Esophagus muscularis mucosa (tissue), 4 donors: ENCODE measurements at places on chromosomes 16 and 17. TPM values are rescaled to one million over a fixed set of nuclear protein-coding genes. Genes with fewer than 3 reads are reported as not detected.

RNF112 gene
- total RNA-seq = 3.6 TPM

DNA sequence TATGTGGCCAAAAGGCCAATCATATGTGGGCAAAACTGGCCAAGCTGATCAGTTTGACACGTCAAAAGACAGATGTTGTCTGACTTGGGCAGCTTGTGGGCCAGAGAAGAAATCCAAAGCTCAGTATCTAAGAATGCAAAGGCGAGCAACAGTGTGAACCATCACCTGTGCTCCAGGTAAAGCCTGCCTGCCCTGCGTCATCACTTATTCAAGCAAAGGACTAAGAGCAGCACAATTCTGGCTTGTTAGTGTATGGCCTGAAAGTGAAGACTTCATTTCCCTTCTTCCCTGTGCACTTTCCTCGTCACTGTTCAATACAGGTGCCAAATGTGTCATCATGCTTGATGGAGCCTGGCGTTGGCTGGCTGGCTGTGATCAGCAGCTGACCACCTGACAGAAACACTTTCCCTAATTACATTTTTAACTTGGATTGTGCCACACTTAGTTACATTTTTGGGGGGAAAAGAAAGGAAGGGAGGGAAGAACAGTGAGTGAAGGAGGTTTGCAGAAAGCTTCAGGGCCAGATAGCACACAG, 4.7 kb downstream of the FAM20A start:
- H3K27ac ChIP-seq = no peak overlapping the region
- peak; percentile 82 for DNase-seq
- no peak overlapping the region for H3K4me3 ChIP-seq
- H3K36me3 ChIP-seq = no peaks in the 10 kb centered on the region

DNA sequence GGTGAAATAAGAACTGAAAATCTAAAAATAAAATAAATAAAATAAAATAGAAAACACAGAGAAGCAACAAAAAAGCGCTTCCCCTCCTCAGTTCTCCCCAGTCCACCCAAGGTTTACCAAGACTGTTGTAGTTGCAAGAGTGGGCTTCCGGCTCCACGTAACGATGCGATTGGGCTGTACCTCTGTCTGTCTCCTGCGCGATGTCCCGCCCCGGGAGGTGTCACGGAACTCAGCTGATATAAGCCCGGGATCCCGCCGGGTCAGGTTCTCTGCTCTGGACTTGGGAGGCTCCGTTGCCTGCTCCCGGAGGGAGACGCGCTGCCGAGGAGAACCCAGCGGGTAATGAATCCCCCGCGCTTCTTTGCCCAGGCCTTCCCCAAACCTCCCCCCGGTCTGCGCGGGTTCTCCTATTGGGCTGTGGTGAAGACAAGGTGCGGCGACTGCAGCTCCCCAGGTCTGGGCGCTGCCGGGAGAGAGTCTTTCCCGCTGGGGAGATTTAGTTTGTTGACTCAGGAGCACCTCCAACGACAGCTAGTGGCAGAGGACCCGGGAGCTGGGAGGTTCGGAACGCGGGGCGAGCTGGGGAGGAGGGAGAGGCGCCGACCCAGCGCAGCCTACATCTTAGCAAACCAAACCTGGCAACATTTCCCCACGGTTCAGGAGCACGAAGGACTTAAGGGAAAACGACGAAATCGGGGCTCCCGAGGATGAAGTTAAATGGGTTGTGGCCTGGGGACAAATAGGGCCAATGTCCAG, at the start of gene SLFN5:
Gene SLFN5, plus strand, starts transcription at position 268 of the 756 bp plus-strand sequence. CDS start 15,619 bp downstream, outside the sequence.
- peak; percentile 99 for DNase-seq
- H3K4me1 ChIP-seq = peaks cover 52% of the 10 kb centered on the region
- peaks cover 2% of the 10 kb centered on the region for H3K36me3 ChIP-seq
- peak within 1 kb of the TSS; percentile 96 for H3K27ac ChIP-seq
- H3K27me3 ChIP-seq = no peaks in the 10 kb centered on the region

- no peak overlapping the region for H3K4me3 ChIP-seq
- no peak for DNase-seq
- no peaks in the 10 kb centered on the region for H3K27me3 ChIP-seq
- H3K36me3 ChIP-seq = no peaks in the 10 kb centered on the region
These were observed 49.4 kb upstream of the GSE1 start for GRCh38 chr16:85563515-85564276.

DNA sequence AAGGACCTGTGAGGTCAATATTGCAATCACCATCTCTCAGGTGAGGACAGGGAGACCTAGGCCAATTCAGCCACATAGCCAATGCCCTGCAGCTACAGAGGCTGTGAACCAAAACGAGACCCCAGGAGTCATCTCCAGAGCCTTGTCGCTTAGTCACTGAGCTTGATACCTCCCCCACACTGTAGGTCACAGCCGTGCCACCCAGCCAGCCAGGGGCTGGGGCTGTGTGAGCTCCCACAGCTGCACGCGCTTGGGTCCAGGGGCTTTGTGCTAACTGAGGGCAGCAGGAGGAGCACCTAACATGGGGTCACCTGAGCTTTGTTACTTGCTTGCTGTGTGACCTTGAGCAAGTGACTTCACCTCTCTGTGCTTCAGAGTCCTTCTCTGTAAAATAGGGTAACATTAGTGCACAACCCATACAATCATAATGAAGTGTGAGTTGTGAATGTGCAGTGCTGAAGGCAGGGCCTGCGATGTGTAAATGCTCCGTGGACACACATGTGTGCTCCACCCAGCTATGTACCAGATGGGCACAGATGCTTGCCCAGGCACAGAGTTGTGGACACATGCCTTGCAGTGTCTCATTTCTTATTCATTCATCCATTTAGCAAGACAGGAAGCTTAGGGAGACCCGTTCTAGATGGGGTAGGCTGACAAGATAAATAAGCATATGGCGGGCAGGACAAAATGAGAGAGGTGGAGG, 25.9 kb downstream of the SBK1 start:
- DNase-seq = no peak
- H3K36me3 ChIP-seq = no peaks in the 10 kb centered on the region
- no peak overlapping the region for H3K4me3 ChIP-seq
- H3K4me1 ChIP-seq = no peaks in the 10 kb centered on the region
- H3K27ac ChIP-seq = no peak overlapping the region
- H3K27me3 ChIP-seq = no peaks in the 10 kb centered on the region

- no peaks in the 10 kb centered on the region for H3K27me3 ChIP-seq
- DNase-seq = no peak
- H3K36me3 ChIP-seq = peaks cover 100% of the 10 kb centered on the region
- no peak overlapping the region for H3K4me3 ChIP-seq
- no peaks in the 10 kb centered on the region for H3K4me1 ChIP-seq
These were observed 12.3 kb downstream of the DHX38 start for GRCh38 chr16:72105978-72106377.

- H3K4me1 ChIP-seq = peaks cover 16% of the 10 kb centered on the region
- no peak overlapping the region for H3K4me3 ChIP-seq
- no peaks in the 10 kb centered on the region for H3K27me3 ChIP-seq
- no peak overlapping the region for H3K27ac ChIP-seq
- H3K36me3 ChIP-seq = no peaks in the 10 kb centered on the region
- no peak for DNase-seq
These were observed 4.6 kb downstream of the IL21R start for GRCh38 chr16:27406511-27407128.

DNA sequence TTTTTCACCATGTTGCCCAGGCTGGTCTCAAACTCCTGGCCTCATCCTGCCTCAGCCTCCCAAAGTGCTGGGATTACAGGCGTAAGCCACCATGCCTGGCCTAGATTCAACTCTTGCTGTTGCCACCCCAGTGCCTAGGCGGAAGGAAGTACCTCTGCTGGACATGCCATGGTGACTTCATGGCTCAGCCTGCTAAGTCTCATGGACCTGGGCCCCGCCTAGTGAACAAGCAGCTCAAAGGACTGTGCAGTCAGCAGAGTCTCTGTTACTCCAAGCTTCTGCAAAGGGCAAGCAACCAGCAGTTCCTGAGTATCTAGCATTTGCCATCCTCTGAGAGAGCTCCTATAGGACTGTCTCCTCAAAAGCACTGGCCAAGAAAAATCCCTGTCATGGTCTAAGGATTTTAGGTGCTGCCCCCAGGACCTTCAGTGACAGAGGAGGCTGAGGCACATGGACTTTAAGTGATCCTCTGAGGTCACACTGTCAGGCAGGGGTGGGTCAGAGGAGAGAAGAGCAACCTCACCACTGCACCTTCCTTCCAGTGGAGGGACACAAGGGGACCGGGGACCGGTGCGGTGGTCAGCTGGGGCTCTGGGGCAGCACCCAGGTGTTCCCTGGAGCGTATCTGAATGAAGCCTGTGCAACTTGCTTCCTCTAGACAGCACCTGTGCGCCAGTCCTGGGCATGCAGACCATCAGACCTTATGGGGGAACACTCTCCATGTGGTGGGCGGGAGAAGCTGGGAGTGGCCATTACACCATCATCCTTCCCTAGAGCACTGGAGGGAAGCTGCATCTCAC, 71.3 kb downstream of the IL21R start:
- H3K27ac ChIP-seq = no peak overlapping the region
- no peak overlapping the region for H3K4me3 ChIP-seq
- no peak for DNase-seq

- H3K4me1 ChIP-seq = no peaks in the 10 kb centered on the region
- H3K36me3 ChIP-seq = no peaks in the 10 kb centered on the region
- no peaks in the 10 kb centered on the region for H3K27me3 ChIP-seq
- no peak overlapping the region for H3K27ac ChIP-seq
- DNase-seq = no peak
These were observed 25.1 kb upstream of the MED13 start for GRCh38 chr17:62090021-62090824.

GRCh38 chr17:66190738-66191592, 968 bp downstream of the CEP112 start:
- no peak for DNase-seq
- H3K27ac ChIP-seq = peak overlapping the region; percentile 80
- H3K4me3 ChIP-seq = peak overlapping the region; percentile 74
- H3K36me3 ChIP-seq = no peaks in the 10 kb centered on the region
- H3K4me1 ChIP-seq = peaks cover 16% of the 10 kb centered on the region
- H3K27me3 ChIP-seq = no peaks in the 10 kb centered on the region

DNA sequence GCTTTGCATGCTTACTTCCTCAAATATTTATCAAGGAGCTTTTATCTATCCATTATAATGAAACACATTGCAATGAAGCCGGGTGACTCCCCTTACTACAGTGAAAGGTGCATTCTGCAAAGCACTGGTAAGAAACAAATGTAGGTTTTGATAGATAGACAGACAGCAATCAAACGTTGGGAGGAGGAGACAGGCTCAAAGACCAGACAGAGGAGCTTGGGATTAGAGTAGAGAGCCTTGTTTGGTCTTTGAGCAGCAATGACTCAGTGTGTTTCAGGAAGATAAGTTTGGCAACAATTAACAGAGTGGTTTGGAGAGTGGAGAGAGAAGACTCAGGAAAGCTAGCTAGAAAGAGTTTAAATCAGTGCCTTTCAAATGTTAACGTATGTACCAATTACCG, 68.8 kb downstream of the ZNF18 start:
- H3K36me3 ChIP-seq = no peaks in the 10 kb centered on the region
- H3K4me3 ChIP-seq = no peak overlapping the region
- H3K27me3 ChIP-seq = no peaks in the 10 kb centered on the region
- H3K27ac ChIP-seq = no peak overlapping the region
- DNase-seq = no peak
- no peaks in the 10 kb centered on the region for H3K4me1 ChIP-seq

- H3K4me3 ChIP-seq = no peak overlapping the region
- no peaks in the 10 kb centered on the region for H3K27me3 ChIP-seq
- H3K36me3 ChIP-seq = no peaks in the 10 kb centered on the region
- no peak overlapping the region for H3K27ac ChIP-seq
- peaks cover under 1% of the 10 kb centered on the region for H3K4me1 ChIP-seq
- no peak for DNase-seq
These were observed 5.8 kb upstream of the RAI1 start for GRCh38 chr17:17675416-17675815.

DNA sequence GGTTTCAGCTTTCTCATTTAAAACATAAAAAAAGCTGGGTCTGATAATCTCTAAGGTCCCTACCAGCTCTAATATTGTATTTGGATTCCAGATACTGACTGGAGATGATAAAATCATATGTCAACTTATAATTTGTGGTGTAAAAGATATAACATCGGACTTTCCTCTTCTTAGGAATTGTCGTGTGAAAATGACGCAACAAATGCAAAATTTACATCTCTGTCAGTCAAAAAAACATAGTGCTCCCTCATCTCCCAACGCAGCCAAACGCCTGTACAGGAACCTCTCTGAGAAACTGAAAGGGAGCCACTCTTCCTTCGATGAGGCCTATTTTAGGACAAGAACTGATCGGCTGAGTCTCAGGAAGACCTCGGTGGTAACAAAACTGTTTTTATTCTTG, 197.3 kb downstream of the ANKFN1 start:
- no peaks in the 10 kb centered on the region for H3K27me3 ChIP-seq
- H3K4me1 ChIP-seq = no peaks in the 10 kb centered on the region
- DNase-seq = no peak
- H3K36me3 ChIP-seq = no peaks in the 10 kb centered on the region

DNA sequence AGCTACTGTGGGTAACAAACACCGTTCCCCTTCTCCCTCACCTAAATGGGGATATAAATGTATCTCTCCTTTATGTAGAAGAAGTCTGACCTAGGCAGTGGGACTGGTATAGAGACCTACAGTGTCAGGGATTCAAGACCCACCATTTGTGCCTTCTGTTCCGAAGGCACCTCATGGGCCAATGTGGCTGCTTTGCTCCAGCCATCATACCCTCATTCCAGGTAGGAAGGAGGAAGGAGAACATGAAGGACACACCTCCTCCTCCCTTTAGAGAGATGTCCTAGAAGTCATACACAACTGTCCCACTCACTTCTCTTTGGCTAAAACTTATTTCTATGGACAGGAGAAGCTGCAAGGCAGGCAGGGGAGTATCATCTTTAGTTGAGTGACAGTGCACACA, 8.3 kb upstream of the CRISPLD2 start:
- H3K4me1 ChIP-seq = peaks cover 13% of the 10 kb centered on the region
- H3K27ac ChIP-seq = no peak overlapping the region
- no peaks in the 10 kb centered on the region for H3K36me3 ChIP-seq
